ENCODE measurements at places on chromosomes 7 and 10.

- DNase-seq: no peak
Measured at GRCh38 chr10:122387572-122387971, 13.1 kb downstream of the PLEKHA1 start.

DNA sequence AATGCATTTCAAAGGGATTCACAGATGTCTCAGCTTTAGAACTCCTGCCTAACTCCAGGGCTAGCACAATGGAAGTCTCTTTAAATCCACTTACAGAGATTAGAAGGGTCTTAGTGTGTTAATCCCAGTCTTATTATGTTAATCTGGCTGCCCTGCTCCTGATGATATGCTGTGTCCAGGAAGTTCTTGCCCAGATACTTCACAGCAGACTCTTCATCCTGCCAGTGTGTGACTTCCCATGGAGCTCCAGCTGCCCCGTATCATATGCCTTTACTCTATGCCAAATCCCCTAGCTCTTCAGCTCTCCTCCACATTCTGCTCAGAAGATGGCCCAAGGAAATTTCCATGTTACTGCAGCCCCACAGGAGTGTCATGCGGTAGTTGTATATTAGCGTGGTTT is 533.8 kb downstream of the GALNT17 start:
- no peak for DNase-seq

GRCh38 chr7:2665359-2665791 is 22.6 kb upstream of the AMZ1 start:
- no peak for DNase-seq

DNA sequence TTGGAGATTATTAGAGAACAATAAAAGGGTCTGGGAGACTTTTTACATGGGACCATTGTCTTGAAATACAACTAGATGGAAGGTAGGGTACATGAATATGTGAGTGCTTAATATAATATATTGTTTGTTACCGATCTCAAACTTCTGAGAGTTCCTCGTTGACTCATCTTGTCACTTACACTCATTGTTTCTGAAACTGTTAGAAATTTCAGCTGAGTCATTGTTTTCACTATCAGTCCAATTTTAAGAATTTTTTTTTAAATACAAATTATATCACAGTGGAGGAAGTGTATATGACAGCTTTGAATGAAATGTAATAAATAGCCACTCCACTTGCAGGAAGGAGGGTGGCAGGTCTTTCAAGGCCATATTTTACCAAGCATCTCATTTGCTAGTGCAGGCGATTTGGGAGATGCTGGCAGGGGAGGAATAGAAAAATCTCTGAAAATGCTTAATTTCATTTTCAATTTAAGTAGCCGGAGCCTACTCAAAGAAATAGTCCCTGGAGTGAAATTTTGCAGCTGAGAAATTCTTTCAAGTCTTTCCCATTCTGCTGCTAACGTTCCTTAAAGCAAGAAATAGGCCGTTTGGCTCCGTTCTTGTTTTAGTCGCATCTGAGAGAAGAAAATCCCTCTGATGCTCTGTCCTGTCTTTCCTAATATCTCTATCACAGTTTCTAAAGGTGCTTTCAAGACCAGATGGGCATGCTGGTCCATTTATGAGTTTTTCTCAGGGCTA is 1404.2 kb upstream of the CELF2 start:
- DNase-seq: no peak

- DNase-seq: no peak
Measured at GRCh38 chr10:14603534-14604102, 171.1 kb downstream of the FAM107B start.

GRCh38 chr7:110856704-110857103 is 234.2 kb upstream of the LRRN3 start:
- no peak for DNase-seq

DNA sequence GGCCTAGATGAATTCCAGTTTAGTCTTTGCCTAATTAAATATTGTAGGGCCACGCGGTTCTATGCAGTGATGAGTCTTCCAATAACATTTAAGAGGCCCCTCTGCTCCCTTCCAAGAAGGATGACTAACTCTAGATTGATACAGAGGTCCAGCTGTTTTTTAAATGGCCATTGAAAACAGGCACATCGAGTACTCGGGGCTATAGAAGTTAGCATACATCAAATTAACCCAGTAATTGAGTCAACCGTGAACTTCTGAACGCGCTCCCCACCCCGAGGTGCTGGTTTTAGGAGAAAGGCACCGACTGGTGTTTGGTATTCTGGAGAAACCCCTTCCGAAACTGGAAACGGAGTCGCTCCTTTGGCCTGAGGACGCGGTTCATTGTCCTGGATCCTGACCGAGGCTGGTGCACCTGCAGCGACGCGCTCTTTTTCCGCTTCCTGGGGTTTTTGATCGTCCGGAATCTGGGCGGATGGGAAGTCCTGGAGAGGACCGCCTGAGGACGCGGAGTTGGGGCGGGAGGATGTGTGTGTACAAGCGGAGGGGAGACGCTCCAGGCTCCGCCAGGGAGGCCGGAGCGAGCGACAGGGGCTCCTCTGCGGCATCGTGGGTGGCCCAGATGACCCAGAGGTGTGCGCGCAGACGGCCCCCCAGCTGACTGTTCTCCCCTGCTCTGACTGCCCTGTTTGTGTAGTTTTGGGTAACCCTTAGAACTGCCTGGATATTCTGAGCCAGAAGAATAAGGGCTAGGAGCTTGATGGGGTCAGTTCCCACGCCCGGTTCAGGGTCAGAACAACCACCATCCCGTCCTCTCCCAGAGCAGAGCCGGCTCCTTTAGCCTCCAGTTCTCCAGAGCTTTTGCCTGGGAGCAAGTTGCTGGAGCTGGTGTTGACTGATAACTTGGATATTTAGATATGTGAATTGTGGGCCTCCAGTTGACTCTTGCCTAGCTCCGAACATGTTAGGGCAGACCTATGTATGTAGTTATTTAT is 711 bp downstream of the FAM221A start:
- peak; percentile 5 for DNase-seq

DNA sequence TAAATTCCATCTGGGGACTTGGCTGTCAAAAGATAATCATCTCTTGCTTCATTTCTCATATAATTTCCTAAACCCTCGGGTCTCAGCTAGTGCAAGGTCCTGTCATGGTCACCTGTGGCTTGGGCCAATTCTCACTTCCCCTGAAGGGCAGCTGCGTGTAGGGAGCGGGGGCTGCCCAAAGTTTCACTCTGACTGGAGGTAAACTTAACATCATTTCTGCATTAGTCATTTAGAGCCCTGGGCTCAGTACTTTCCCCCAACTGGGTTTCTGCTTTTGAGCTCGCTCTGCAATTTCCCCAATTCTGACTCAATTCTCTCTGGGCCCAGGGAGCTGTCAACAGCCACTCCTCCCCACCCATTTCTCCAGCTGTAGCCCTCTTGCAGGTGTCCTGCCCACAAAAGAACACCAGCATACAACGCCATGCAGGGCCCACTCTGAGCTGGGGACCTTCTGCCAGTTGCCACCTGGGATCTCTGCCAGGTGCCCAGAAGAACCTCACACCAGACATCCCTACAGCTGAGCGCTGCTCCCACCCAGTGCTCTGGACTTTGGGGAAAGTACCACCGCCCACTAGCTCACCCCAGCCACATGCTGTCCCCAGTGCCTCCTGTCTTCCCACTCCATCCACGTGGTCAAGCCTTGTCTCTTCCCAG is 37.9 kb downstream of the VOPP1 start:
- peak; percentile 80 for DNase-seq

- DNase-seq: no peak
Measured at GRCh38 chr10:116868722-116869121, 19.4 kb downstream of the ENO4 start.

GRCh38 chr10:96683065-96683464 is 37.2 kb downstream of the PIK3AP1 start:
- no peak for DNase-seq

DNA sequence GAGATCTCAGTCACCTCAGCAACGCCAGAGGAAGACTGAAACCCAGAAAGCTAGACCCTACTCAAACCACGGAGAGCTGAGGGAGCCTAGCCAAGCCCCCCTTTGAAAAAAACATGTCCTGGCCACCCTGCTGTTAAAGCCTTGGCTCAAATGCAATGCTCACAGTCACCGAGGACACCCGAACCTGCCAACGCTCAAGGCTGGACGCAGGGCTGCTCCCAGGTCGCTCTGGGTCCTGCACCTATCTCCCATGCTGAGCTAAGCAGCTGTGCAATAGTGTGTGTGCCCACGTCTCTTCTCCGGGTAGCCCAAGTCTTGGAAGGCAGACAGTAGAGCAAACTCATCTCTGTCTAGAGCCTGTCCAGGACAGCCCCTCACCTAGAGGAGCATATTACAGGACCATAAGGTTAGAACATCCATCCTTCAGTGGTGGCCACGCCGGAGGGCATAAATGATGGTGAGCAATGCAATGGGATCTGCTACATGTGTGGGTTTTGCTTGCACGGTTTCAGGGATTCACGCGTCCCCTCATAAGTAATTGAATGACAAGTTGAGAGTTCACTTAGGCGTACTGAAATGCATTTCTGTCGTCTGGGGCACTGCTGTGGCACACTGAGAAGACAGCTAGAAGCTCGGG is 94.2 kb upstream of the DDC start:
- no peak for DNase-seq

- no peak for DNase-seq
Measured at GRCh38 chr7:107138696-107139420, 29.9 kb upstream of the HBP1 start.

GRCh38 chr10:78663721-78664120 is 405.0 kb upstream of the ZMIZ1 start:
- no peak for DNase-seq

DNA sequence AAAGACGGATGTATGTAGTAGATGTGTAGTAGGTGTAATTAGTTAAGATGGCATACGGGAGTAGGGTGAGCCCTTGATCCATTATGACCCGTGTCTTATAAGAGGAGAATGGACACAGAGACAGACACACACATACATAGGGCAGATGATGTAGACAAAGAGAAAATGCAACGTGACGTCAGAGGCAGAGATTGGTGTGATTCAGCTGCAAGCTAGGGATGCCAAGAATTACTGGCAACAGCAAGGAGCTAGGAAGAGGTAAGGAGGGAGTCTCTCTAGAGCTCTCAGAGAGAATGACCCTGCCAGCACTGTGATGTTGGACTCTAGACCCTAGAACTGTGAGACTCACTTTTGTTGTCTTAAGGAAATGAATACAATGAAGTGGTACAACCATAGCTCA is 247.0 kb upstream of the HABP2 start:
- DNase-seq: no peak

DNA sequence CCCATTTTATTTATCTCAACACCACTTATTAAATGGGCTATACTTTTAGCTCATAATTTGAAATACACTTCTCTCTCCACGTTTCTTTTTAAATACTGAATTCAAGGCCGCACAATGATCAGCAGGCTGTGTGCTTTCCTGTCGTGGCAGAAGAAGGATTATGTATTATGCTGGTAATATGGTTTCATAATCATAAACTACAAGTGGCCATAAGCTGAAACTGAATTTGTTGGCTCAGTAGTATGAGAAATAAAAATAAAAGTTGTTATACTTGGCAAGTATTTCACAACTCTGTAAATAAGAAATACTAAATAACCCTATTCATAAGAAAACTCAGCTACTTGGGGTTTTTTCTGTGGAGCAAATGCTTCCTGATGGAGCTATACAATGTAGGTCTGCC is 313.6 kb downstream of the DOCK4 start:
- no peak for DNase-seq

DNA sequence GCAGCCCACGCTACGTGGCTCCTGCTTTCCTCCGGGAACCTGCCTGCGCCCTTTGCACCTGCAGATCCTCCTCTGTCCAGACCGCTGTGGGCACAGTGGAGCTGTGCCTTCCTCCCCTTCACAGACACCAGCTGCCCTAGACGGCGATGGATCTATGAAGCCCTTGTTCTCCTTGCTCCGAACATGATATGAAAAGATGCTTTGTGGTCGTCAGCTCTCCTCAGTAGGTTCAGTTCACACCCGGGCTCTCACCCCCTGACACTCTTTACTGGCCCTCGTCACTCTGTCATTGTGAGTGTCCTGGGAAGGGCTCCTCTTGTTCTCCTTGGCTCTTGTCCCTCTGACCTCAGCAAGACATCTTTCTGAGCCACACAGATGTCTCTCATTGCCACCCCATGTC is 4.2 kb downstream of the ZNF488 start:
- DNase-seq: no peak

DNA sequence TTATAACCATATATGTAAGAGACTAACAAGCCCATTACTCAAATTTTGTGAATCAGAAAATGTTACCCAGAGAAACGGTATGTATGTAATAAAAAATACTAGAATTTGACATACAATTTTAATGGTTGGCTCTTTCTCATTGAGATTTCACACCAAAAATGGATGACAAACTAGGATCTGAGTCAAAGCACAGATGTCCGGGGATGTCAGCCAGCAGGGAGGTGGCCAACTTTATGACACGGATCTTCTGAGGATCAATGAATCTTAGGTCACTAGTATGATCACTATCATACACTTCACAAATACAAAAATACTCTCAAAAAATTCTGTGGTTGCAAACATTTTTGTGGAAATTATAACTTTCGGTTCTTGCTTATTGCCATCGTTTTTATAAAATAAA is 173.5 kb upstream of the NFE2L3 start:
- no peak for DNase-seq

- DNase-seq: no peak
Measured at GRCh38 chr7:51113560-51113959, 203.0 kb downstream of the COBL start.

DNA sequence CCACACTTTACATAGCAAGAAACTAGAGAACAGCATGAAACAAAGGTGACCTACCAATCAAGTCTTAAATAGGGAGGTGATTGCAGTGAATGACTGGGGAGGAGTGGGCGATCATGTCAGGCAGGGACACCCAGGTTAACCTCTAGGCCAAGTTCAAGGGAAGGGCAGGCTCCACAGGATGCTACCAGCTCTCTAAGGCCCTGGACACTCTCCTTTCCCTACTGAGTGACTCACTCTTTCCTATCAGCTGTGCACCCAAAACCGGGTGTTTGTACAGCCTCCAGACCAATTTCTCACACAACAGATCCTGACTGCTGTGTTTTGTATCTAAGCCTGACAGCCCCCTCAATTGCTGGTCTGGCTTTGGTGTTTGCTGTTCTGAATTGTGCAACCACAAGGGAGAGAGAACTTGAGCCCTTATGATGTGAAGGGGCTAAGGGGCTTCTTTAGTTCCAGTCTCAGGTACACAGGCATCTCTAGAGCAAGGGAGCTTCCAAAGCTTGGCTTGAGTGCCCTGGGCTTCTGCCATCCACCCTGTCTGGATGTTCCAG is 107.8 kb downstream of the TBXAS1 start:
- DNase-seq: no peak

- no peak for DNase-seq
Measured at GRCh38 chr10:32923134-32923533, 34.9 kb downstream of the ITGB1 start.

- DNase-seq: no peak
Measured at GRCh38 chr7:13155188-13155587, 467.8 kb downstream of the ARL4A start.

DNA sequence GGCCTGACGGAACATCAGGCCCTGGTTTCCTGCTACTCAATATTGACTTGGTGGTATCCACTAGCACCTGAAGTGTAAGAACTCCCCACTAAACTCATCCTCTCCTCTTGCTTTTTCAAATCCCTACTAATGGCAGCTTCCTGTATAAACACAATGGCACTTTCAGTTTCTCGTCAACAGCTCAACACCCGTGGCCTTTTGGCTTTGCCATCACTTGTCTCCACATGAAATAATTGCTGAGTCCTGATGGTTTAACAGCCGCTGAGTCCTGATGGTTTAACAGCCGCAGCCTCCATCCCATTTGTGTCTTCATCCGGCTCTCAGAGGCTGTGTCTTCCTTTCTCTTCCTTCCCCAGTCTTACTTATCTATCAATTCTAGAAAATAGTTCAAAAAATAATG is 261.4 kb upstream of the PITRM1 start:
- no peak for DNase-seq

All from bone marrow (tissue), 2 donors.